ENCODE measurements at places on chromosomes 4 and X.

GRCh38 chr4:42205541-42205940, 53.1 kb upstream of the BEND4 start:
- DNase-seq: no peak

GRCh38 chrX:129665916-129666644, 11.3 kb upstream of the APLN start:
- DNase-seq: peak; percentile 66

DNA sequence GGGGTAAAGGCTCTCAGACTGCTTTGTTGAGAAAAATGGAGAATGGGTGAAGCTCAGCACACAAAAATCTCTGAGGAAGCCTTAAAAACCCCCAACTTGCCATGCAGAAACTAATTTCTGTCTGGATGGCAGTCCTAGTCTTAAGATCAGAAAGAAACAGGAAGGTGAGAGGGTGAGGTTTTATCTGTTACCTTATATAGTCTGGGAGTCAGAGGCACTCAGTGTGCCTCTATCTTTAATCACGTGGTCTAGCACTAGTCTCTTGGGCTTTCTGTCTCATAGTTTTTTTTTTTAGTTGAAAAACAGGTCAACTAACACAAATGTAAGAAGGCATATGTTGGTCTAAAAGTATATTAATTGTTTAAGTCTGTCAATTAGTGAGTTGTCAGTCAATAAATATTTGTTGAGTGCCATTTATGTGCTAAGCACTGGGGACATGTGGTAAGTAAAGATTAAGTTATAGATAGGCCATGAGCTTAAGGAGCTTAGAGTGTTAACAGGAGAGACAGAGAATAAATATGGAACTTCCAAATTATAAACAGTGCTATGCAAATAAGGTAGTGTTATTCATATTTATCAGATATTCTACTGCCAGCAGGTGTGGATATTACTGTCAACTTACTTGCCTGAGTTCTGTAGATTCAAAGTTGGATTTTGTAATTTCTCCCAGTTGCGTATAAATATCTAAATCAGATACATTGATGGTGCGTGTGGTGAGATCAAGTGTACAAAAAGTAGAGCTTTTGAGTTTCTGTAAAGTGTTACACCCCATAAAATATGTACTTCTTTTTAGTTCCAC, 7.0 kb downstream of the CYBB start:
- DNase-seq: no peak

GRCh38 chr4:129144755-129145206, 48.8 kb downstream of the C4orf33 start:
- no peak for DNase-seq

GRCh38 chr4:129092631-129093190, 628 bp downstream of the SCLT1 start:
- DNase-seq: no peak

GRCh38 chr4:97952763-97953162, 190.5 kb downstream of the STPG2 start:
- DNase-seq: no peak

DNA sequence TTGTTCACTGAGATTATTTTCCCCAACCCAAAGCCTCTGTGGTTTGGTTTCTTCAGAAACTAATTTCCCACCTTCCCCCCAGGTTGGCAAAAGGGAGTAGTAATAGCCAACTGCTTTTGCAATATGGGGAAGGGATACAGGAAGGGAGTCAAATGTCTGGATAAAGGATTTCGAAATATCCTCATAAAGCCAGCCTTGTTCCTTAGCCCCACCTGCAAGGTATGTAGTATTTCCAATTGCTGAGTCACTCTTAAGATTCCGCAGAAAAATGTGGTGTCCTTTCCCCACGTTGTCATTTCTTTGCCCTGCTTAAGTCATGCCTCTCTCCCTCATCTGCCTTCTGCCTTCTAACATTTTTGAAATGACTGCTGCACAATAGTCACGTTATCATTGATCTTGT, 138.8 kb upstream of the DCAF8L1 start:
- DNase-seq: no peak

- peak; percentile 28 for DNase-seq
Measured at GRCh38 chr4:26061248-26061986, 147.4 kb downstream of the SMIM20 start.

DNA sequence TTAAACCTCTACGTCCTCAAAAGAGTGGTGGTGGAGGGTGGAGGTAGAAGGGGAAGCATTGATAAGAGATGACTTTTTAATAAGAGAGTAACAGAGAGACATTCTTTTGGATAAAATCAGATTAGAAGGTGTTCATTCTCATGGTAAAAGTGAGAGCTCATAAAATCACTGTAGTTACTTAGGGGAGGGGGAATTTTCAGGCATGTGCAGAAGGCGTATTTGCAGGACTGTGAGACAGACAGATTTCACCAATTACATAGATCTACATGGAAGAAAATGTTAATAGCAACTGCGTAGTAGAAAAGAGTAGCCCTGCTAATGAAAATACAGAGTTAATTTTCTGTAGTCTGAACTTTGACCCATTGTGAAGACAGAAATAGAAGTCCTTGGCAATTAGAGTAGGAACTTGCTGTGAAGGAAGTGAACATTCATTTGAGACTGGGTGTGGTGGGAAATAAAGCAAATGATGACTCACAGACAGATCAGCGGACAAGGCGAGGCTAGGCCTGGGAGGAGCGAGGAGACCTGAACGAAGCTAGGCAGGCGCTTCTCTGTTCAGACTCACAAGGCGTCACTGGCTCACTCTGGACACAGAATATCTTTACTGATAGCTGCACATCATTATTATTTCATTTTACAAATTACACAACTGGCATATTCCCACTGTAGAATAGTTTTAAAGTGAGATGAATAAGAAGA, 57.2 kb upstream of the FAM9C start:
- DNase-seq: peak; percentile 66

DNA sequence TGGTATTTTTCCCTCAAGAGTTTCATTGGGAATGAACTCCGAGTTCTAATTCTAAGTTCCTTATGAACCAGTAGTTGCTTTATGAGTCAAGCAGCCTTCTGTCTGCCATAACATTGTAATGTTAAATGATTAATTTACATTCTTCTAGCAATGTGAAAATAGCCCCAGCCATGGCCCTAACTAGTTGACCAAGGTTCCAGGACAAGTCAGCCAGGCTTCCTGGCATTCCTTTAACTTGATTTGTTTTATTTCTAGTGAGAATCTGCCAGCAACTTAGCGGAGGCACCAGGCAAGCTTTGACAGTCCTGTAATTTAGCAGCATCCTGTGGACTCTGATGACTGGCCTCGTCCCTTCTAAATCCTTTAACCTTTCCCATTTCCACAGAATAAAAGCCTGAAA, 69.0 kb downstream of the GLRA2 start:
- no peak for DNase-seq

DNA sequence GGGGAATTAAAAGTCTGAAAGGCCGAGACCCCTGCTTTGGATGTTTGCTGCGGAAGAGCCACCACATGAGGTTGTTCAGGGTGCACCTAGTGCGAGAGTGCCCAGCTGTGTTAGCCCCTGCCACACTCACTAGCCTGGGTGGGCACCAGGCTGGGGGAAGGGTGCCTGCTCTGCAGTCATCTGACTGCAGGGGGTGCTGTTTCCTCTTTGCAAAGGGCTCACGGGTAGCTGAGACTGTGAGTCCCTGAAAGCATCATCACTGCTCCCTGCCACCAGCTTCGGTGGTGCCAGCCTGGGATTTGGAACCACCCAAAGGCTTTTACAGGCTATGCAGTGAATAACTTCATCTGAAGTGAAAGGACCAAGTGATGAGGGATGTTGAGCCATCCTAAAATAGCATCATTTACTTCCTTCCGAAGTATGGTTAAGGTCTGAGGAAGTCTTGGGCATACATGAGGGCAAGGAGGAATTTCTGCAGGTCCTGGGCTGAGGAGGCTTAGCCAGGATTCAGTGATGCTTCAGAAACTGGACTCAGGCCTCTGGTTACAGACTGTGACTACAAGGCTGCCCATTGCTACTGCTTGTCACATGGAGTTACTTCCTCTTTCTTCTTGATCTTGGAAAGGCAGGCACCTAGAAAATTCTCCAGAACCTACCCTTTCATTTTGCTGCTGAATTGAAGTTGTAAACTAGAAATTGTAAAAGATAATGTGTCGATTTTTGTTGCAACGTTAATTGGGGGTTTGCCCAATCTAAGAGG, 293.2 kb upstream of the PRPS2 start:
- peak; percentile 10 for DNase-seq

GRCh38 chr4:180565856-180566431, 1677.3 kb upstream of the TENM3 start:
- no peak for DNase-seq

- DNase-seq: no peak
Measured at GRCh38 chrX:96563646-96564045, 121.0 kb upstream of the DIAPH2 start.

DNA sequence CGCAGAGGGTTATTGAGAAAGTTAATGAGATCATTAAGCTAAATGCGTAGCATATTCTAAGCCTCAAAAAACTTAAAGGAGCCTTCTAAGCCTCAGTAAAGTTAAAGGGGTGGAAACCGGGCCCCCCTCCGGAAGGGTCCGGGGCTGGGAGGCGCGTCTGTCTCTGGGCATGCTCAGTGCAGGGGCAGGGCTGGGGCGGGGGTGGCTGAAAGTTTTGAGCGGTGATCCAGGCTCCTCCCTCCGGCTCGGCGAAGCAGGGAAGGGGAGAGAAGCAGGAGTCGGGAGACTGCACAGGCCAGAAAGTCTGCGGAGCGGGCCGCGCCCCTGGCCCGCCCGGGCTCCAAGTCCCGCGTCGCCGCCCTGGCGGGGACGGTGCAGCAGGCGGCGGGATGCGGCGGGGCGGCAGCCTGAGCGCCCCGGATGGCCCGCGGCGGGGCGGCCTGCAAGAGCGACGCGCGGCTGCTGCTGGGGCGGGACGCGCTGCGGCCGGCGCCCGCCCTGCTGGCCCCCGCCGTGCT, at the start of gene EVC:
EVC (plus strand) TSS at position 241 of the 518 bp plus-strand sequence; CDS start at position 421, 180 bp downstream.
- no peak for DNase-seq

DNA sequence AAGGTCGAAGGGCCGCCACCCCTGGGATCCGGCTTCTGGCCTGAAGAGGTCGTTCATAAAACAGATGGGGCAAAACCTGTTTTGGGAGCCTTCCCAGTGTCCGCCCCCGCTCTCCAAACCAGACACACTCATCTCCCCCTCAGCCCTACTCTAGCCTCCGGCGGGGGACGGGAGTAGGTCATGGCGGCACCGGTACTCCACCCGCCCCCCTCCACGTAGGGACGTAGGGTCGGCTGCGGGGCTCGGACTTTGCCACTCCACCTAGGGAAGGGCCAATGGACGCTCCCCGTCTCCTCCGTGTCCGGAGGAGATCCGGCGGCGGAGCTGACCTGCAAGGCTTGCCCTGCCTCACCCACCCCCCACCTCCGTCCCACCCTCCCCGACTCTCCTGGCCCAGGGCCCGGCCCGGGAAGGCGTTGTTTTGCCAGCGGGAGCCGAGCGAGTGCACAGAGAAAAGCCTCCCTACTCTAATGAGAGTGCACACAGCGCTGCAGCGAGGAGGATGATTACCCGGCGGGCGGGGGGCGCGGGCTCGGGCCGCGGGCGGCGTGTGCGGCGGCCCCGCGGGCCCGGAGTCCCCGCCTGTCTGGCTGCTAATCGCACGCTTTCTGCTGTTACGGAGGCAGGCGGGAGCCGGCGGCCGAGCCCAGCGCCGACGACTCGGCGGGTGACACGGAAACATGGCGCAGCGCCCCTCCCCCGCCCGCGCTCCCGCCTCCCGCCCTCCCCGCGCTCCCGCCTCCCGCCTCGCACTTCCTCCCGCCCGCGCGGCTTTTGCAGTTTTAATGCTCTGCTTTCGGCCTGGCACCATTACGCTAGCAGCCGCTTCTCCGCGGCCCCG, 8.3 kb upstream of the BCOR start:
- no peak for DNase-seq

- no peak for DNase-seq
Measured at GRCh38 chr4:77434299-77435092, 171.1 kb upstream of the CXCL13 start.

GRCh38 chr4:47933840-47934239, 19.5 kb upstream of the NFXL1 start:
- no peak for DNase-seq

- DNase-seq: no peak
Measured at GRCh38 chr4:38024206-38024509, 64.0 kb downstream of the PTTG2 start.

DNA sequence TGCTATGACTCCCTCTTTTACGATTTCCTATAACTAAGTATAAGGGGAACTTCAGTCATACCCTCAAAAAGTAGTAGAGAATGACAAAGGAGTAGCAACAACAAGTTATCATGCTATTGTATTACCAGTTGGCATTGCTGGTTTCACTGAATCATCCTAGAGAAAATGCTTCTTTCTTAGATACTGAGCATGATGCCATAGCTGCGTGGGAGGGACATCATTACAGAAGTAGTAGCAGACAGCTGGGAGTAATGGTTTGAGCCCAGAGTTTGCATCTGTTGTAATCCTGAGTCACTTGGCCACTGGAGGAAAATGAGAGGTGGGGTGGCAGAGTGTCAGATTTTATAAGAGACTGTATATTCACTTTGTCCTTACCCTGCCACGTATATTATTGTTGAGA, 38.6 kb downstream of the MTMR1 start:
- DNase-seq: no peak

DNA sequence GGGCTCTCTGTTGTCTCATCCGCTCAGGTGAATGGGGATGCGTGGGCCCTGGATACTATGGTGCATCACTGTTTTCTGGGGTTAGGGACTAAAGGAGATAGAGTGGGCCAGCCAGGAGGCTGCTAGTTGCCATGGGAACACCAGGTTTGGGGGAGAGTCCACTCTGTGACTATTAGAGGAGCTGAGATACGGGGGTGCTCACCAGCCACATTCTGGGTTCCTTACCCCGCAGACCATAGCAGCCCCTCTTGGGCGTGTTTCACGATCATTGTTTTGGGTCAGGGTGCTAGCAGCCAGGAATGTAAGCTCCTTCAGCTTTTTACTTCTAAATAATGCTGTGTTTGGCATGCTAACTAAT, 4.6 kb downstream of the EFNB1 start:
- no peak for DNase-seq

GRCh38 chrX:13005661-13006473, 31.0 kb downstream of the TMSB4X start:
- no peak for DNase-seq

DNA sequence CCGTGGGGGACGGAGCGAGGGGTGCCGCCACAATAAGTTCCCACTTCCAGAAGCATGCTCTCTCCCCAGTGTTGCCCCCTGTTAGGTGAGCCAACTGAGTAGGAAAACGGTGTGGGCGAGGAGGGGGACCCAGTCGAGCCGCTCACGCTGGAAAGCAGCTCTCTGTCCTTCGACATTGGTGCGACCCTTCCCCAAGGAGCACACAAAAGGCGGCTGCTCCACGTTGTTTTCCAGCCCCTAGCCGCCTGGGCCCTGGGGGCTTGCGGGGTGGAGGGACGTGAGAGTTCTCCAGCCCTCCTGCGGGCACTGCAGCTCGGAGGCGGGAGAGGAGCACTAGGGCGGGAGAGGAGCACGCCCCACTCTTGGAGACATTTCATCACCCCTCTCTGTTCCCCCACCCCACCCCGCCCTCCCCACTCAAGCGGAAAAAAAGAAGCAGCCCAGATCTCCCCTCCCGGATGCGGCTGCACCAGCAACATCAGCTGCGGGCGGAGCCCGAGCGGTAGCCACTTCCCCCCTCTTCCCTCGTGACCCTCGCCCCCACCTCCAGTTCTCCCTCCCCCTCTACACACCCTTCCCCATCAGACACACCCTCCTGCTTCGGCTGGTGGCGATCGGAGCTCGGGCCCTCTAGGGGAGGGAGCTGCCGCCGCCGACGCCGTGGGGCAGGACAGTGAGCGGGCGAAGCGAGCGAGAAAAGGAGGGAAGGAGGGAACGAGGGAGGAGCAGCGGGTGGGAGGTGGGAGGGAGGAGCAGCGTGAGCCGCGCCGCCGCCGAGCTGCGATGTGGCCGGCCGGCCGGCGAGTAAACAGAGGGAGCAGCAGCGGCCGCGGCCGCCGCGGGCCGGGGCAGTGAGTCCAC, at the start of gene DOCK11:
DOCK11 (plus strand) TSS at position 755 of the 861 bp plus-strand sequence. CDS start 157 bp downstream, outside the sequence.
- DNase-seq: no peak

GRCh38 chr4:99848591-99849001, 32.0 kb downstream of the DAPP1 start:
- no peak for DNase-seq

Measured in Panc1 (cell line).